ENCODE measurements at places on chromosomes 11 and 22.

DNA sequence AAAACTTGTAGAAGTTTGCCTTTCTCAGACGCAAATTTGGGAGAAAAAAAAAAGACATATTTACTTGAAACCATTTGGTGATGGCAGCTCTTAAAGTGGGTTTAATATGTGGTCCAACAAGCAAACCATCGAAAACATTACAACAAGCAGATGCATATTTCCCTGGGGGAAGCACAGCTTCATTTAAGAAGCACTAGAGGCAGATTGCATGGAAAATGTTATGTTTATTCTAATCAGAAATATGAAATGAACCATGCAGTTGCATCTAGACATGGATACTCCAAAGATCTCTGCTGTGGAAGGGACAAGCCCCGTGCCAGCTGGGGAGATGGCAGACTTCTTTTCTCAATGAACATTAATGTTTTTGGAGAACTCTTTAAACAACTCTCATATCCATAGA lies 57.4 kb upstream of the PARVA start:
- DNase-seq, result no peak
- no peak overlapping the region for H3K4me3 ChIP-seq
- no peaks in the 10 kb centered on the region for H3K27me3 ChIP-seq
- no peak overlapping the region for H3K27ac ChIP-seq

- peaks cover 20% of the 10 kb centered on the region for H3K27me3 ChIP-seq
- no peak overlapping the region for H3K27ac ChIP-seq
- no peak for DNase-seq
- no peak overlapping the region for H3K4me3 ChIP-seq
- H3K4me1 ChIP-seq, result no peaks in the 10 kb centered on the region
Measured at GRCh38 chr11:34773826-34774225, 142.4 kb downstream of the APIP start.

- no peak overlapping the region for H3K4me3 ChIP-seq
- H3K27ac ChIP-seq, result peak overlapping the region; percentile 83
- peak; percentile 67 for DNase-seq
- H3K4me1 ChIP-seq, result peaks cover 28% of the 10 kb centered on the region
- H3K36me3 ChIP-seq, result no peaks in the 10 kb centered on the region
Measured at GRCh38 chr11:67312187-67313021, 9.1 kb downstream of the SSH3 start.

- H3K4me1 ChIP-seq, result peaks cover 32% of the 10 kb centered on the region
- peak overlapping the region; percentile 79 for H3K4me3 ChIP-seq
- H3K27me3 ChIP-seq, result peaks cover 12% of the 10 kb centered on the region
- peak; percentile 23 for DNase-seq
- H3K27ac ChIP-seq, result no peak overlapping the region
Measured at GRCh38 chr22:25563761-25564319, 635 bp upstream of the GRK3 start.

DNA sequence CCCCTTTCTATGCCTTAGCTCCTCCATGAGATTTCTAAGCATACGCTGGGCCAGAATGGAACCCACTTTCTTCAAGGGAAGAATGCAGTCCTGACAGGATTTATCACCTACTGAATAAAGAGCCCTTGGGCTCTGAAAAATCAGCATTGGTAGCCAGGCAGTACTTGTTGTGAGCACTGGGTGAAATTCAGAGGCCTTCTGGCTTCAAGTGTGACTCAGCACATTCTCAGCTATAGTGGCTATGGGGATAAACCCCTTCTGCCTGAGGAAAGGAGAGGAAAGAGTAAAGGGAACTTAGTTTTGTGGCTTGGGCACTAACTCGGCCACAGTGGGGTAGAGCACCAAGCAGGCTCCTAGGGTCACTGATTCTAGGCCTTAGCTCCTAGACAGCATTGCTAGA lies 574.8 kb downstream of the JRKL start:
- no peaks in the 10 kb centered on the region for H3K36me3 ChIP-seq
- H3K4me3 ChIP-seq, result no peak overlapping the region
- H3K4me1 ChIP-seq, result no peaks in the 10 kb centered on the region

- H3K27ac ChIP-seq, result no peak overlapping the region
- no peaks in the 10 kb centered on the region for H3K27me3 ChIP-seq
- no peak overlapping the region for H3K4me3 ChIP-seq
- H3K4me1 ChIP-seq, result no peaks in the 10 kb centered on the region
Measured at GRCh38 chr11:101553891-101554292, 29.9 kb downstream of the TRPC6 start.

GRCh38 chr22:29750559-29751538 lies 16.0 kb downstream of the ZMAT5 start:
- H3K4me3 ChIP-seq, result no peak overlapping the region
- peaks cover 4% of the 10 kb centered on the region for H3K36me3 ChIP-seq
- H3K4me1 ChIP-seq, result peaks cover 11% of the 10 kb centered on the region
- peak overlapping the region; percentile 56 for H3K27ac ChIP-seq
- no peaks in the 10 kb centered on the region for H3K27me3 ChIP-seq

- DNase-seq, result peak; percentile 7
- H3K4me1 ChIP-seq, result no peaks in the 10 kb centered on the region
- no peak overlapping the region for H3K4me3 ChIP-seq
- no peak overlapping the region for H3K27ac ChIP-seq
- no peaks in the 10 kb centered on the region for H3K27me3 ChIP-seq
- H3K36me3 ChIP-seq, result peaks cover 20% of the 10 kb centered on the region
Measured at GRCh38 chr11:2663506-2663905, 36.3 kb downstream of the KCNQ1OT1 start.

- no peak for DNase-seq
- H3K4me3 ChIP-seq, result no peak overlapping the region
- no peak overlapping the region for H3K27ac ChIP-seq
- H3K36me3 ChIP-seq, result no peaks in the 10 kb centered on the region
- H3K27me3 ChIP-seq, result peaks cover 13% of the 10 kb centered on the region
Measured at GRCh38 chr11:12769834-12770345, 95.7 kb downstream of the TEAD1 start.

DNA sequence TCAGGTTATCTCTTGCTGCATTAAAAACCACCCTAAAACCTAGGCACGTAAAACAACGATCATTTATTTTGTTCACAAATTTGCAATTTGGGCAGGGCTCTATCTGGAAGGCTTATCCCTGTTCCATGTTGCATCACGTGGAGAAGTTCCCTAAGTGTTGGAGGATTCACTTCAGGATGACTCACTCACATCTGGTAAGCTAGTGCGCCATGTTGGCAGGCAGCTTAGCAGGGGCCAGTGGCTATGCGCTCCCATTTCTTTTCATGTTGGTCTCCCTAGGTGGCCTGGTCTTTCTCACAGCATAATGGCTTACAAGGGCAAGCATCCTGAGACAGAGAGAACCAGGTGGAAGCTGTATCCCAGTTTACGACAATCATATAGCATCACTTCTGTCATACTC lies 226.8 kb downstream of the BLID start:
- H3K4me1 ChIP-seq, result no peaks in the 10 kb centered on the region
- H3K27ac ChIP-seq, result no peak overlapping the region
- no peak overlapping the region for H3K4me3 ChIP-seq
- no peak for DNase-seq
- no peaks in the 10 kb centered on the region for H3K27me3 ChIP-seq

DNA sequence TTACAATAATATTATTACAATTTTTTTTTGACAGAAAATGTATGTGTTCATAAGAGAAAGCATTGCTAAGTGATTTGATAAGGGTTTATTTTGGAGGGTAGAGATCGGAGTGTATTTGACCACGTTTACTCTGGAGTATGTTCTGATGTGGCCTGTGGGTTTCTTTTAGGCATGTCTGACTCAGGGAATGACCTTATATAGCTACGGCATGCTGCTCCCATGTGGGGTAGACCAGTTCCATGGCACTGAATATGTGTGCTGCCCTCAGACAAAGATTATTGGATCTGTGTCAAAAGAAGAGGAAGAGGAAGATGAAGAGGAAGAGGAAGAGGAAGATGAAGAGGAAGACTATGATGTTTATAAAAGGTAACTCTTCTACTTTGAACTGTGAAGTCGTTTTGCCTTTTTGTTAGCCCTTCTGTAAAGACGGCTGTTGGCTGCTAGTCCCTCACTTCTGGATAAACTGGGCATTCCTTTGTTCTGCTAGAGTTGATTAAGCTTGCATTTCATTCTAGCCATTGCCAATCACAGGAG lies 38.1 kb upstream of the ST14 start:
- peaks cover 41% of the 10 kb centered on the region for H3K4me1 ChIP-seq
- peaks cover 29% of the 10 kb centered on the region for H3K36me3 ChIP-seq
- no peak overlapping the region for H3K4me3 ChIP-seq
- peak; percentile 36 for DNase-seq

DNA sequence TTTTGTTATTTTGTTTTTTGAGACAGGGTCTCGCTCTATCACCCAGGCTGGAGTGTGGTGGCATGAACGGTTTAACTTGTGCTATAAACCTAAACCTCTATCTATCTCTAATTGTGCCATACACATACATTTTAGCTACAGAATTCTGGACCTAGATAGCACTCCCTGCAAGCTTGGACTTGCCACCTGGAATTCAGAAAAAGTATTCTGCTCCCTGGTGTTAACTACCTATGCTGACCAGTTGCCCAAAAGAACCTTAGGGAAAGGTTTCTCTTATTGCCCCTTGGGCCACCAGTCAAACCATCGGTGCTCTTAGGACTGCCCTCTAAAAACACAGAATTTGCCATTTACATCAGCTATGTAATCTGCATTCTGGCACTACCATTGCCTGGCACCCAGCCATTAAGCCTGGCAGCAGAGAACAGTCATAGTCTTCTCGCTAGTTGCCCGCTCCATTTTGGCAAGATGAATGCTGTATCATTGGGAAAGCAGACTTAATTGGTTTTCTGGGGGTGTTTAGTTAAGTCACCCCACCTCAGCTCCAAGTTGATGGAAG lies 55.3 kb downstream of the ETS1 start:
- no peak for DNase-seq
- no peak overlapping the region for H3K27ac ChIP-seq
- H3K36me3 ChIP-seq, result no peaks in the 10 kb centered on the region
- H3K4me1 ChIP-seq, result peaks cover 49% of the 10 kb centered on the region
- H3K4me3 ChIP-seq, result no peak overlapping the region
- peaks cover 2% of the 10 kb centered on the region for H3K27me3 ChIP-seq

- peaks cover 77% of the 10 kb centered on the region for H3K4me1 ChIP-seq
- H3K27ac ChIP-seq, result peak overlapping the region; percentile 61
- H3K36me3 ChIP-seq, result peaks cover 82% of the 10 kb centered on the region
- peak; percentile 42 for DNase-seq
- no peaks in the 10 kb centered on the region for H3K27me3 ChIP-seq
Measured at GRCh38 chr11:61007956-61008896, 36.7 kb downstream of the CD6 start.

- peaks cover 11% of the 10 kb centered on the region for H3K4me1 ChIP-seq
- H3K27me3 ChIP-seq, result peaks cover 10% of the 10 kb centered on the region
- H3K27ac ChIP-seq, result no peak overlapping the region
- no peak overlapping the region for H3K4me3 ChIP-seq
- DNase-seq, result no peak
Measured at GRCh38 chr11:36316049-36316448, 20.0 kb downstream of the PRR5L start.

- peak overlapping the region; percentile 81 for H3K27ac ChIP-seq
- DNase-seq, result peak; percentile 45
- H3K4me1 ChIP-seq, result peaks cover 25% of the 10 kb centered on the region
- peak overlapping the region; percentile 89 for H3K4me3 ChIP-seq
- H3K36me3 ChIP-seq, result no peaks in the 10 kb centered on the region
- H3K27me3 ChIP-seq, result no peaks in the 10 kb centered on the region
Measured at GRCh38 chr22:20206709-20207215, 55.9 kb upstream of the CCDC188 start.

GRCh38 chr11:108498046-108498815 lies at the start of gene POGLUT3:
Gene POGLUT3, minus strand, starts transcription at chr11:108498384. Its CDS starts 18 bp downstream, at chr11:108498366.
- DNase-seq, result peak; percentile 54
- H3K36me3 ChIP-seq, result peaks cover 3% of the 10 kb centered on the region
- peaks cover 16% of the 10 kb centered on the region for H3K4me1 ChIP-seq
- H3K27me3 ChIP-seq, result no peaks in the 10 kb centered on the region

DNA sequence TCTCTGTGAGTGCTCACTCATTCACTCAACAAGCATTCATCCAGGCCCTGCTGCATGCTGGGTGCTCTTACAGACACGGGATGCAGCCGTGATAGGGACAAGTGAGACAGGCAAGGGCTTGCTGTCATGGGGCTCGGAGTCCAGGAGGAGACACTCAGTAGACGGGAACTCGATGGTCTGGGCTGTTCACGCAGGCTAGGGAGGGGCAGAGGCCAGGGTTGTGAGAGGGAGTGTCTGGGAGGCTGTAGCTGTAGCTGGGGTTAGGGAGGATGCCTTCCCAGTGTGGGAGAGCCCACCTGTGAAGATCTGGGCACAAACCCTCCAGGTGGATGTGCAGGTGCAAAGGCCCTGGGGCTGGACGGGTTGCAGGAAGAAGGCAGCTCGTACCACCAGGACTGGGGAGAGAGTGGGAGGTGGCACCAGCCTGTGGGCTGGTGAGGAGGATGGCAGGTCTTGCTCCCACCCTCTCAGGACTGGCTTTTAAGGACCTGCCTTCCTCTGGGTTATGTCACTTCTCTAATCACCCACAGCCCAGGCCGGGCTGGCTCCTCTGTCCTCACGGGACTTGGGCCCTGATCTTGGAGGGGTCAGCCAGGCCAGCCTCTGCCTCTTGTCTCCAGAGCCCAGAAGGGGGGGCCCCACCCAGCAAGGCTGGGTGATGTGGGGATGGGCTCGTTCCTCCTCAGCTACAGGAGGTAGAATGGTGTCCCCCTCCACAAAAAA lies 24.1 kb downstream of the FGF4 start:
- DNase-seq, result no peak
- H3K4me3 ChIP-seq, result no peak overlapping the region
- H3K36me3 ChIP-seq, result no peaks in the 10 kb centered on the region
- H3K4me1 ChIP-seq, result no peaks in the 10 kb centered on the region

GRCh38 chr22:35452351-35452781 lies 52.4 kb downstream of the MCM5 start:
- no peak overlapping the region for H3K27ac ChIP-seq
- H3K4me3 ChIP-seq, result no peak overlapping the region
- H3K36me3 ChIP-seq, result peaks cover 14% of the 10 kb centered on the region
- no peaks in the 10 kb centered on the region for H3K27me3 ChIP-seq
- no peak for DNase-seq

DNA sequence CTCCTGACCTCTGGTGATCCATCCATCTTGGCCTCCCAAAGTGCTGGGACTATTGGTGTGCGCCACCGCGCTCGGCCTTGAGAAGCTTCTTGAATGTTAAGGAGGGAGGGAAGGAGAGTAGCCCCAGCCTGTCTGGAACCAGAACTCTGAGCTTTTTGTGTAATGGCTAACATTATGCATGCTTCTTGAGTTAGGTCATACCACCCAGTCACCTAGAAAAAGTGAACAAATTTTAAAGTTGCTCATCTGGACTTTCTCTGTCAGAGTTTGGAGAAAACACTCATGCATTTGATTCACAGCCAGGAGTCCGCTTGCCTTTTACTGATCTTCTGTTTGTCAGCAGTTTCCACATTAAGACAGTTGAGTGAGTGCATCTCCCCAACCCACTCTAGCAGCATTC lies 82.1 kb downstream of the PPP6R3 start:
- DNase-seq, result no peak
- H3K36me3 ChIP-seq, result peaks cover 59% of the 10 kb centered on the region
- no peaks in the 10 kb centered on the region for H3K27me3 ChIP-seq
- peak overlapping the region; percentile 9 for H3K27ac ChIP-seq

DNA sequence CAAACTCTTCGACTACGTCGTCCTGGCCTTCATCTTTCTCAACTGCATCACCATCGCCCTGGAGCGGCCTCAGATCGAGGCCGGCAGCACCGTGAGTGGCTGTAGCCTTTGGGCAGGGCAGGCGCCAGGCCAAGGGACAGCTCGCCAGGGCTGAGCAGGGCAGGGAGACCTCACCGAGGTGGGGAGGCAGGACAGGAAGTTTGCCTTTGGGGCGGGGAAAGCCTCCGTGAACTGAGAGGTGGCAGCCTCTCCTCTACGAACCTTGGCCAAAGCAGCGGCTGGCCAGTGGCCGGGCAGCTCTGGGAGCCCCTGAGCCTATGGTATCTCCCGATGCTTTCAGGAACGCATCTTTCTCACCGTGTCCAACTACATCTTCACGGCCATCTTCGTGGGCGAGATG lies 93.2 kb downstream of the CACNA1I start:
- H3K27ac ChIP-seq, result no peak overlapping the region
- H3K4me1 ChIP-seq, result peaks cover 29% of the 10 kb centered on the region
- H3K4me3 ChIP-seq, result no peak overlapping the region
- H3K27me3 ChIP-seq, result no peaks in the 10 kb centered on the region
- no peak for DNase-seq
- peaks cover 5% of the 10 kb centered on the region for H3K36me3 ChIP-seq

All from activated CD4-positive, alpha-beta memory T cell treated with anti-CD3 and anti-CD28 coated beads for 36 hours (primary cell).